ENCODE measurements at places on chromosomes 1 and 21.

DNA sequence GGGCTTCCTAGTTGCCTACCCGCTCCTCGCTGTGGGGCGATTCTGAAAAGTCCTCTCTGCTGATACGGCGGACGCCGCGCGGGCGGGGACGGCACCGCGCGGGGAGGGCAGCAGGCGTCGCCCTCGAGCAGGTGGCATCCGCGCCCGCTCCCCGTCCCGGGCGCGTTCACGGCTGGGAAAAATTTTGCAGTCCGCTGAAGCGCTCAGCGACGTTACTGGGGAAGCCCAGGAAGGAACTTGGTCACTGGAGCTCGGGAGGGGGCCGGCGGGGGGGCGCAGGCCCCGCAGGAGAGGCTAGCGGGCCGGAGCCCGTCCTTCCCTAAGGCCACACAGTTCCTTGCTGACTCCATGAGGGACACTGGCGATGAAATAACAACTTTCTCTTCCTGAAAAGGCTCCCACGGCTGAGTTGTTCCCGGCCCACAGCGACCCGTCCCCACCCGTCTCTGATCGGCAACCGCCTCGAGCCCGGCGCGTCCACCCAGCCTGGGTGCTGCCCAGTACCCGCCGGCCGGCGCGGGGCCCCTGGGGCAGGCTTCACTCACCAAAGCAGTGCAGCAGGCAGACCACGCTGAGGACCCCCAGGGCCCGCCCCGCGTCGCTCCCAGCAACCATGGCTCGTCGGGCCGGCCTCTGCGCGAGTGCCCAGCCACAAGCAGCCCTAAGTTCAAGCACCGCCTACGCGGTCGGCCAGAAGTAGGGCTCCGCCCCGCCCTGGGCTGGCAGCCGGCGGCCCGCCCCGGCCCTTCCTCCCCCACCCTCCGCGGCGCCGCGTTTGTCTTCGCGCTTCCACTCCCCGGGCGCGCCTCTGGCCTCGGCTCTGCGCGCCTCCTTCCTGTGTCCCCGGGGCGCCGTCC, at the start of gene CD58:
Gene CD58, minus strand, starts transcription at position 669 of the 857 bp plus-strand sequence. Its CDS starts 54 bp downstream, at position 615.
- DNase-seq, result peak; percentile 75

- DNase-seq, result peak; percentile 47
These were observed 48.8 kb downstream of the XPR1 start for GRCh38 chr1:180680558-180681144.

GRCh38 chr1:201925981-201926645, 20.2 kb downstream of the LMOD1 start:
- peak; percentile 35 for DNase-seq

- no peak for DNase-seq
These were observed 41.3 kb downstream of the RPAP2 start for GRCh38 chr1:92340154-92340553.

DNA sequence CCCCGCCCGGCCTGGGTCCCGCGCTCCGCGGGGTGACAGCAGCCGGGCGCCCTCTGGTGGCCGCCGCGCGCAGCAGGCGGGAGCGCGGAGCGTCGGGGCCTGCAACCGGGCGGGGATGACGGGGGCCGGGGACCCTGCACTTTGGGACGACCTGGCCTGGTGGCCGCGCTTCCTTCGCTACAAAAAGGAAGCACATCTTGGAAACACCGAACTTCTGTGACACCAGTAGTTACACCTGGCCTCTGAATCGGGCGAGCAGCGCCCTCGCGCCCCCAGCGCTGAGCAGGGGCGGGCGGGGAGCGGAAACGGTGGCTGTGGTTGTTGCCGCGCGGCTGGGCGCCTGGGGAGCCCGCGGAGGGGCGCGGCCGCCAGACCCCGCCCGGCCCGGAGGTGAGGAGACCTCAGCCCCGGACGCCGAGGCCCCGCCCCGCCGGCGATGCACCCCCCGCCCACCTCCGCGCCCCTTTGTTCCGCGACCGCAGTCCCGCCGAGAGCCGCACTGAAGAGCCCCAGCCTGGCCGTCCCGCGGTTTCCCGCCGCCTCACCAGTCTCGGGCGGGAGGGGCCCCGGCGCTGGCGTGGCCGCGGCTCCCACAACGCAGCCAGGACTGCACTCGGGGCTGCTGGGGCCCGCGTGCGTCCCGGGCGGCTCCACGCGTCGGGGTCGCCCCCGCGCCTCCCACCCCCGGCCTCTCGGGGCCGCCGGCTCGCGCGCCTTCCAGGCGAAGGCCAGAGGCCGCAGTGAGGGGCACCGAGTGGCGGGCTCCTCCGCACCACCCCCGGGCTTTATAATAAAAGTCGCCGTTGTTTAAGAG, 59.3 kb downstream of the H3-3A start:
- peak; percentile 31 for DNase-seq

DNA sequence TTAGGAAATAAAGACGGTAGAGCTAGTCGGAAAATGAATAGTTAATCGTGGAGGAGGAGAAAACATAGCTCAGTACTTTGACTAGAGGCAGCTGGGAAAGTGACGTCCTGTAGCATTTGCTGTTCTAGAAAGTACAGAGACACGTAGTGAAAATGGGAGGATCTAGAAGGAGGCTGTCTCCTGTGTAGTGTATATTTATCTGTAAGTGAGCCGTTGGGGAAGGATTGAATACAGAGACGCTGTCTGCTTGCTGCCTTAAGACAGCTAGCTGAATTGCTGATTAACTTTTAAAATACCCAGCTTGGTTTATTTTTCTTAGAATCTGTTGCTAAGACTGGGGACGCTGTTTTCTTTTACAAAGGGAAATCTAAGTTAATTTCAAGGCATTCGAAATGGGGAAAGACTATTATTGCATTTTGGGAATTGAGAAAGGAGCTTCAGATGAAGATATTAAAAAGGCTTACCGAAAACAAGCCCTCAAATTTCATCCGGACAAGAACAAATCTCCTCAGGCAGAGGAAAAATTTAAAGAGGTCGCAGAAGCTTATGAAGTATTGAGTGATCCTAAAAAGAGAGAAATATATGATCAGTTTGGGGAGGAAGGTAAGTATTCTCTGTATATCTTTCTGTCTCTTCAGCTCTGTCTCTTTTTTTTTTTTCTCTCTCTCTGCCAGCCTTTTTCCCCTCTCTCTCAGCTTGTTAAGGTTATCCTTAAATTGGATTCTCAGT, at the start of gene DNAJB4:
Gene DNAJB4, plus strand, starts transcription at position 221 of the 729 bp plus-strand sequence. Its CDS starts 172 bp downstream, at position 393.
- DNase-seq, result peak; percentile 98

DNA sequence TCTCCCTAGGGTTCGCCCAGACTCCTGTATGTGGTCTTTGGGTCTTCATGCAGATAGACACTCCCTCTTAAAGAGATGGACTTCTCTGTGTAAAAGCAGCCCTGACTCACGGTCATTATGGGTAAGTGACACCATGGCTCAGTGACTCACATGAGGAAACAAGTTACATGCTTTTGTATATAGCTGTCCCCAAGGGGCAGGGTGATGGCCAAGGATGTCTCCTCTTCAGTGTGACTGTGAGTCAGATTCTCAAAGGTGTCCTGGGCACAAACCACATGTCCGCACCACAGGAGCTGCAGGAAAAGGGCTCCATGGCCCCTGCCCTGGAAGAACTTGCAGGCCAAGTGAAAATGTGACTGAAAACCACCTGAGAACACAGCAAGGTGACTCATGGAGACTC, 380.4 kb downstream of the NPHP4 start:
- no peak for DNase-seq

Data from fibroblast of skin of abdomen (primary cell).